ENCODE measurements at places on chromosomes 4 and X. TPM values are rescaled to one million over a fixed set of nuclear protein-coding genes. Genes with fewer than 3 reads are reported as not detected.

The TEC gene
- total RNA-seq = 2.0 TPM

The GNL3L gene
- 64.3 TPM for total RNA-seq

The RNF212 gene
- not detected for total RNA-seq

The FSTL5 gene
- total RNA-seq = 1.6 TPM

The PAGE3 gene
- not detected for total RNA-seq

The ART3 gene
- total RNA-seq = not detected

The FGFR3 gene
- 132 TPM for total RNA-seq

The AREG gene
- 146 TPM for total RNA-seq

The GPM6B gene
- total RNA-seq = not detected

The CLCN4 gene
- total RNA-seq = 11.1 TPM

The CXCL13 gene
- total RNA-seq = not detected

The TMPRSS11D gene
- not detected for total RNA-seq

The UGT2B7 gene
- total RNA-seq = 3.0 TPM

GRCh38 chr4:151105454-151106032 lies 6.1 kb downstream of the RPS3A start:
- DNase-seq = no peak
- peak overlapping the region; percentile 42 for H3K27ac ChIP-seq
- H3K4me3 ChIP-seq = no peak overlapping the region
- no peaks in the 10 kb centered on the region for H3K36me3 ChIP-seq

- H3K36me3 ChIP-seq = no peaks in the 10 kb centered on the region
- no peaks in the 10 kb centered on the region for H3K4me1 ChIP-seq
- H3K27me3 ChIP-seq = no peaks in the 10 kb centered on the region
- H3K27ac ChIP-seq = no peak overlapping the region
- no peak overlapping the region for H3K4me3 ChIP-seq
- DNase-seq = no peak
Measured at GRCh38 chrX:72296991-72297390, 8.7 kb downstream of the CITED1 start.

GRCh38 chrX:13574600-13574999 lies 5.2 kb downstream of the EGFL6 start:
- no peaks in the 10 kb centered on the region for H3K27me3 ChIP-seq
- DNase-seq = no peak
- no peaks in the 10 kb centered on the region for H3K4me1 ChIP-seq
- H3K27ac ChIP-seq = no peak overlapping the region
- H3K36me3 ChIP-seq = no peaks in the 10 kb centered on the region

GRCh38 chr4:57580710-57581599 lies 470.8 kb upstream of the IGFBP7 start:
- H3K27me3 ChIP-seq = no peaks in the 10 kb centered on the region
- DNase-seq = no peak
- no peak overlapping the region for H3K27ac ChIP-seq
- no peak overlapping the region for H3K4me3 ChIP-seq
- no peaks in the 10 kb centered on the region for H3K36me3 ChIP-seq

- no peaks in the 10 kb centered on the region for H3K27me3 ChIP-seq
- no peak overlapping the region for H3K27ac ChIP-seq
- no peaks in the 10 kb centered on the region for H3K4me1 ChIP-seq
- no peak for DNase-seq
- H3K4me3 ChIP-seq = no peak overlapping the region
Measured at GRCh38 chr4:154455111-154455510, 36.5 kb downstream of the DCHS2 start.

- no peak overlapping the region for H3K4me3 ChIP-seq
- DNase-seq = no peak
- no peaks in the 10 kb centered on the region for H3K27me3 ChIP-seq
- no peaks in the 10 kb centered on the region for H3K4me1 ChIP-seq
- no peaks in the 10 kb centered on the region for H3K36me3 ChIP-seq
Measured at GRCh38 chrX:96449191-96449590, 235.5 kb upstream of the DIAPH2 start.

GRCh38 chrX:140944710-140945109 lies 57.7 kb upstream of the SPANXB1 start:
- H3K4me3 ChIP-seq = no peak overlapping the region
- no peaks in the 10 kb centered on the region for H3K27me3 ChIP-seq
- H3K36me3 ChIP-seq = no peaks in the 10 kb centered on the region
- H3K27ac ChIP-seq = no peak overlapping the region
- no peaks in the 10 kb centered on the region for H3K4me1 ChIP-seq
- DNase-seq = no peak

- no peak for DNase-seq
- no peaks in the 10 kb centered on the region for H3K36me3 ChIP-seq
- no peak overlapping the region for H3K4me3 ChIP-seq
- H3K4me1 ChIP-seq = no peaks in the 10 kb centered on the region
- no peaks in the 10 kb centered on the region for H3K27me3 ChIP-seq
Measured at GRCh38 chr4:40782876-40783275, 33.1 kb downstream of the NSUN7 start.

- H3K27ac ChIP-seq = no peak overlapping the region
- no peak for DNase-seq
- no peak overlapping the region for H3K4me3 ChIP-seq
- H3K27me3 ChIP-seq = no peaks in the 10 kb centered on the region
- no peaks in the 10 kb centered on the region for H3K36me3 ChIP-seq
Measured at GRCh38 chr4:128335541-128335940, 47.9 kb upstream of the PGRMC2 start.

GRCh38 chr4:19534159-19534558 lies 717.5 kb upstream of the SLIT2 start:
- H3K36me3 ChIP-seq = no peaks in the 10 kb centered on the region
- H3K27me3 ChIP-seq = no peaks in the 10 kb centered on the region
- DNase-seq = no peak
- no peak overlapping the region for H3K27ac ChIP-seq
- H3K4me1 ChIP-seq = no peaks in the 10 kb centered on the region
- no peak overlapping the region for H3K4me3 ChIP-seq

- no peaks in the 10 kb centered on the region for H3K27me3 ChIP-seq
- H3K4me1 ChIP-seq = no peaks in the 10 kb centered on the region
- H3K4me3 ChIP-seq = no peak overlapping the region
- H3K27ac ChIP-seq = no peak overlapping the region
Measured at GRCh38 chrX:41118156-41118555, 32.9 kb downstream of the USP9X start.

GRCh38 chrX:22147942-22148341 lies 115.8 kb downstream of the PHEX start:
- DNase-seq = no peak
- H3K36me3 ChIP-seq = no peaks in the 10 kb centered on the region

DNA sequence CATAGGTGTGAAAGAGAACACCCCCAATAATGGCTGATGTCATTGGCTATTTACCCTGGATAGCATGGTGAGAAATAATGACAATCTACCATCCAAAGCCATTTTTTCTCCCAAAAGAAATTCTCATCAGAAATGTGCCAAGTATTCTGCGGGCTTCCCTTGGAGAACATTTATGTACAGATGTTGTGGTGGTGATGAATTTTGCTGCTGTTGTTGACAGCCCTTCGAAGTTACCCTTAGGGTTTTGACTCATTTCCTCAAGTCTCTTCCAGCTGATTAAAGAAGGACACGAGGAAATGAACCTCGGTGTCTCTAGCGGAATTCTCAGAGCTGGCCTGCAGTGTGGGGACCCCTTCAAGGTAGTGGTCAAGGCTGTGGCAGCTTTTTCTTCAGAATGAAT lies 3.4 kb downstream of the KIT start:
- H3K4me1 ChIP-seq = no peaks in the 10 kb centered on the region
- peaks cover 1% of the 10 kb centered on the region for H3K27me3 ChIP-seq
- no peak overlapping the region for H3K27ac ChIP-seq
- no peaks in the 10 kb centered on the region for H3K36me3 ChIP-seq
- no peak for DNase-seq

- no peak for DNase-seq
- H3K4me3 ChIP-seq = no peak overlapping the region
- H3K36me3 ChIP-seq = no peaks in the 10 kb centered on the region
- no peaks in the 10 kb centered on the region for H3K27me3 ChIP-seq
- H3K27ac ChIP-seq = no peak overlapping the region
Measured at GRCh38 chr4:22500831-22501714, 14.8 kb downstream of the ADGRA3 start.

GRCh38 chrX:24702362-24703184 lies 8.9 kb downstream of the POLA1 start:
- no peaks in the 10 kb centered on the region for H3K36me3 ChIP-seq
- no peaks in the 10 kb centered on the region for H3K27me3 ChIP-seq
- no peak overlapping the region for H3K4me3 ChIP-seq
- DNase-seq = no peak

DNA sequence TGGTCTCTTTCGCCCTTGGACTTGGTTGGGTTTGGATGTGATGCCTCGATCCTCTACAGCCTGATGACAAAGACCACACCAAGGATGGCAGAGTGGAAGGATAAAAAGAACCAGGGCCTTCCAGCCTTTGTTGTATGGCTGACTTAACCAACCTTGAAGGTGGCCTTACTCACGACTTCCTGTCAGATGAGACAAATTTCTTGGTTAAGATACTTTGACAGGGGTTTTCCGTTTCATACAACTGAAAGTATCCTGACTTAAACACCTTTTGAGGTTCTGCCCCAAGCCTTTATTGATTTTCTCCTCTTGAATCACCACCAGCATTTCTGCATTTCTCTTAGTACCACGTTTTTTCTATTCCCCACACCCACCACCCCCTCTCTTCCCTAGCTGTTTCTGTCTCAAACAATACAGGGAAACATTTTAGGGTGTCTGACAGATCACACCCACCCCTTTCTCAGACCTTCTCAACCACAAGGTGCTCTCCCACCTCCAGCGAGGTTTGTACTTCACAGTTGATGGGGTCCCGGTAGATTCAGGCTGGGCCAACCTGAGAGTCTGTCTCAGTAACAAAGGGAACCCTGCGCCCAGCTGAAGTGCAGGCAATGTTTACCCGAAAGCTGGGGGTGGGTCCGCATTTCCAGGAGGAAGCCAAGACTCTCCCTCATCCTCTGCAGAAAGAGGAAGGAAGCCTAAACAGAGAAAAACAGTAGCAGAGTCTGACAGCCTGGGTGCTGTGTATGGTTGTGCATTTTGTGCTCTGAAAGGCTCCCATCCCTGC lies 5.0 kb upstream of the TSPAN5 start:
- H3K4me1 ChIP-seq = peaks cover 36% of the 10 kb centered on the region
- no peaks in the 10 kb centered on the region for H3K27me3 ChIP-seq
- H3K27ac ChIP-seq = no peak overlapping the region

GRCh38 chrX:38232079-38232686 lies 11.5 kb upstream of the SRPX start:
- no peak overlapping the region for H3K4me3 ChIP-seq
- no peak for DNase-seq
- H3K36me3 ChIP-seq = no peaks in the 10 kb centered on the region
- no peaks in the 10 kb centered on the region for H3K4me1 ChIP-seq
- no peak overlapping the region for H3K27ac ChIP-seq

DNA sequence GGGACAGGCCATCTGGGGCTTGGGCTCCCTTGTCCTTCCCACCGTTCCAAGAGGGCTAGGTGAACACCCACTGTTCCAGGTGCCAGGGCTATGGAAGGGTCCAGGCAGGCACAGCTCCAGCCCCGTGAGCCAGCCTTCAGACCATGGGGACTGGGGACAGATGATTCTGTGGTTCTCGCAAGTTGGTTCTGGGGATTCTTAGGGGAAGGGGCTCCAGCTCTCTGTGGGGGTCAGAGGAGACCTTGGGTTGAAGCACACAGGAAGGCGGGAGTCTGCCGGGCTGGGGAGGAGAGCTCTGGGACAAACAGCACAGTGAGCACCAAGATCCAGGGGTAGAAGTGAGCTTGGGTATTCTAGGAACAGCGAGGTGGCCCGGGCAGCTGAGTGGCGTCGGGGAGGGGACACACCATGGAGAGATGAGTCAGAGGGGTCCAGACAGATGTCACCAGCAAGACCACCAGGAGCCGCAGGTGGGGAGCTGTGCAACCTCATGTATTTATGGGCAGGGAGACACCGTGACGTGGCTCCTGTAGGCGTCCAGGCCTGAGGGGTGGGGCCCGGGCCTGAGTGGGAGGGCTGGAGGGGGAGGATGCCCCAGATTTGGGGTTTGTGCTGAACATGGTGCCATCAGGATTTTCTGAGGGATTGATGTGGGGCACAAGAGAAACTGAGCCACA lies 48.8 kb upstream of the HMX1 start:
- H3K36me3 ChIP-seq = no peaks in the 10 kb centered on the region
- H3K4me3 ChIP-seq = no peak overlapping the region
- DNase-seq = no peak
- H3K27me3 ChIP-seq = no peaks in the 10 kb centered on the region

DNA sequence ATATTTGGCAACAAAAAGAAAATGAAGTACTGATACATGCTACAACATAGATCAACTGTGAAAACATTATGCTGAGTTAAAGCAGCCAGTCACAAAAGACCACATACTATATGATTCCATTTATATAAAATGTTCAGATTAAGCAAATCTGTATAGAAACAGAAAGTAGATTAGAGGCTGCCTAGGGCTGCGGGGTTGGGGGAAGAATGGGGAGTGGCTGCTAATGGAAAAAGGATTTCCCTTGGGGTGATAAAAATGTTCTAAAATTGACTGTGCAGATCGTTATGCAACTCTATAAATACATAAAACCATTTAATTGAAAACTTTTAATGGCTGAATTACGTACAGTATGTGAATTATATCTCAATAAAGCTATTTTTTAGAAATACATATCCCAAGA lies 46.8 kb downstream of the NEK1 start:
- no peak overlapping the region for H3K27ac ChIP-seq
- H3K4me3 ChIP-seq = no peak overlapping the region
- no peaks in the 10 kb centered on the region for H3K4me1 ChIP-seq

GRCh38 chrX:7603387-7603786 lies 239.6 kb upstream of the VCX start:
- no peak overlapping the region for H3K4me3 ChIP-seq
- DNase-seq = no peak
- H3K27ac ChIP-seq = no peak overlapping the region
- no peaks in the 10 kb centered on the region for H3K36me3 ChIP-seq

GRCh38 chr4:52144372-52144771 lies 93.3 kb downstream of the SPATA18 start:
- DNase-seq = no peak
- no peaks in the 10 kb centered on the region for H3K4me1 ChIP-seq
- H3K27ac ChIP-seq = no peak overlapping the region

GRCh38 chr4:77800077-77800476 lies 19.1 kb downstream of the CNOT6L start:
- H3K27me3 ChIP-seq = no peaks in the 10 kb centered on the region
- no peaks in the 10 kb centered on the region for H3K4me1 ChIP-seq
- DNase-seq = no peak
- H3K4me3 ChIP-seq = no peak overlapping the region
- H3K27ac ChIP-seq = no peak overlapping the region

DNA sequence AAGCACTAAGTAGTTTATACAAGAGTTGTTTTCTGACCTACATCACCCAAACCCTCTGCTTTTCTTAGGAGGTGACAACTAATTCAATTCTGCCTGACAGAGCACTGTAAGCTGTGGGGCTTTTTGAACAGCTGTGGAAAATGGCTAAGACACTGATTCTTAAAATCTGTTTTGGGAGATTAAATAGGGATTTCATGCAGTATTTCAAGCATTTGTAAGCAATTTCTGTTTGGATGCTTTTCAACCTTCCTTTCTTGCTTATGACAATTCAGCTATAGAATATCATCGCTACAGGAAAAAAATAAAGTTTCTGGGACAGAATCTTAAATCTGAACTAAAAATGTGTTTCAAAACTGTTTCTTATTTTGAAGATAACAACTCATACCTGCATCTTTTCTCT lies 459.5 kb downstream of the RAPGEF2 start:
- no peak for DNase-seq
- no peaks in the 10 kb centered on the region for H3K4me1 ChIP-seq
- H3K4me3 ChIP-seq = no peak overlapping the region
- H3K36me3 ChIP-seq = no peaks in the 10 kb centered on the region

- no peaks in the 10 kb centered on the region for H3K36me3 ChIP-seq
- no peak overlapping the region for H3K27ac ChIP-seq
- H3K4me1 ChIP-seq = no peaks in the 10 kb centered on the region
- no peaks in the 10 kb centered on the region for H3K27me3 ChIP-seq
- H3K4me3 ChIP-seq = no peak overlapping the region
Measured at GRCh38 chr4:61661960-61662359, 461.8 kb downstream of the ADGRL3 start.

Data from Caco-2 (cell line).